ENCODE measurements at places on chromosomes 3 and 15.

GRCh38 chr3:109532257-109533216, 195.2 kb upstream of the DPPA4 start:
- ATAC-seq: peak; percentile 34

DNA sequence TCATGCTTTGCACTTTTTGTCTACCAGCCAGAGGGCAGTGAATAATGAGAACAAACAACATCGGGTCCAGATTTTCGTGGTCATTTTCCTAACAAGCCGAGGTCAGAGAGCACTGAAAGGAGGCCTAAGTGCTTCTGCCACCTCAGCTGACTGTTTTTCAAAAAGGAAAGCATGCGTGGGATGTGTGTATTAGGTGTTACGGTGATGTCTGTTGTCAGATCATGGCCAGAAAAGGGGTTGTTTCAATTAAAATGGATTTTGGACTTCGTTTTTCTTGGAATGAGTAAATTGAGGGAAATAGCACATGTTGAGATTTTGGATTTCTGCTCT, 99.5 kb downstream of the APBA2 start:
- no peak for ATAC-seq

DNA sequence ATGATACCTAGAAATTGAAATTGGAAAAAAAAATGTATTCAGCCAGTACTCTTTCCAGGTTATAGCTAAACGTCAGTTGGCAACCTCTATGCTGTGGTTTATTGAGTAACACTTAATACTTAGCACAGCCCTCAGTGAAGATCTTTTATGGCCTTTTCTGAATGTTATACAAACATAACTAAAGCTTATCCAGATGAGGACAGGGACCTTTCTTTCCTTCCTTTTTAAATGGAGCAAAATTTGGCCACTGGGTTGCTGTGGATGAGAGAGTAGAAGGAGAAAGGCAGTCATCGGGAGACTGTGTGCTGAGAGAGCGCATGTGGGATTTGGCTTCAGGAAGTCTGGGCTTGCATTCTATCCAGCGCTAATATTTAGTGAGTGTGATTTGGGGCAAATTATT, 36.1 kb downstream of the IGF1R start:
- no peak for ATAC-seq

DNA sequence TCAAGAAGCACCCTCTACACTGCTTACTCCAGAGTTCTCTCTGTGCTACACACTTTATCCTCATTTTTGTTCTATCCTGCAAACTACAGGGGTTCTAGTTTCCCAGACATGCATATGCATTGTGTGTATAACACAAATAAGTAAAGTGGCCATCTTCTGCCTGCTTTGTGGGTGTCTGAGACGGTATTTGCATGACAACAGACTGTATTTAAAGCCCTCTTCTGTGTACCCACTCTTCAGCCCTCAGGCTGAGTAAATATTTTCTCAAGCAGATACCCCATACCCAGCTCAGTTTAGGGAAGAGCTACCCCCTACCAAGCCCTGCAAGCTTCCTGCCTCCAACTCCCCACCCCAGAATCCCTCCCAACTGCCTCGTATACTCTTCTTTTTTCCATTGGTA, 31.7 kb downstream of the SYNPR start:
- no peak for ATAC-seq

- peak; percentile 94 for ATAC-seq
These were observed at the start of gene YEATS2 for GRCh38 chr3:183697610-183698317. TSS of gene YEATS2 (plus strand) at chr3:183697797. CDS start at chr3:183715163, 17,366 bp downstream.

DNA sequence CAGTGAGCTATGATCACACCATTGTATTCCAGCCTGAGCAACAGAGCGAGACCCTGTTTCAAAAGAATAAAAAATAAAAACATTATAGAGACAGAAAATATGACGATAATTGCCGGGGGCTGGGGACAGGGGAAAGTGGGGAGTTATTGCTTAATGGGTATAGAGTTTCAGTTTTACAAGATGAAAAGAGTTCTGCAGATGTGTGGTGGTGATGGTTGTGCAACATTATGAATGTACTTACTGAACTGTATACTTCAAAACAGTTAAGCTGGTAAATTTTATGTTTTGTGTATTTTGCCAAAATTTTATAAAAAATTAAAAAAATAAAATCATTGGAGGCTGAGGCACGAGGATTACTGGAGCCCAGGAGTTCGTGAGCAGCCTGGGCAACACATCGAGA, 24.8 kb upstream of the ZNF774 start:
- ATAC-seq: no peak
